Stimulated activated CD4-positive, alpha-beta T cell treated with anti-CD3 and anti-CD28 coated beads, TNF-alpha, amount 100 ng/mL, for 1 hour (primary cell): ENCODE measurements at places on chromosomes 1 and 21.

DNA sequence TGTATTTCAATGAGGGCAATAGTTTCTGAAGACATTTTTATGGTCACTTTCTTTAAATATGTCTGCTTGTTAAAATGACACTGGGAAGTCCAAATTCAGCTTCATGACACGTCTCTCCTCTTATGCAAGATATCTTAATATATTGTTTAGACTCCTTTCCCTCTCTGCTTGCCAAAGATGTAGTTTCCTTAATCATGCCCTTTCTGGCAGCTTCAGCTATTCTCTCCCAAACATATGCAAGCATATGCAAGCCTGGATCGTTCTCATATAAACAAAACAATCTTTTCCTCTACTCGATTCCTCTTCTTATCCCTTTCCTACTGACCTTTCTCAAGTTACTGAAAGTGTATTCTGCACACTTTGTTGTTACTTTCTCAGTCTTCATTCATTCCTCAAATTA is 372.2 kb downstream of the PTBP2 start:
- DNase-seq: no peak

DNA sequence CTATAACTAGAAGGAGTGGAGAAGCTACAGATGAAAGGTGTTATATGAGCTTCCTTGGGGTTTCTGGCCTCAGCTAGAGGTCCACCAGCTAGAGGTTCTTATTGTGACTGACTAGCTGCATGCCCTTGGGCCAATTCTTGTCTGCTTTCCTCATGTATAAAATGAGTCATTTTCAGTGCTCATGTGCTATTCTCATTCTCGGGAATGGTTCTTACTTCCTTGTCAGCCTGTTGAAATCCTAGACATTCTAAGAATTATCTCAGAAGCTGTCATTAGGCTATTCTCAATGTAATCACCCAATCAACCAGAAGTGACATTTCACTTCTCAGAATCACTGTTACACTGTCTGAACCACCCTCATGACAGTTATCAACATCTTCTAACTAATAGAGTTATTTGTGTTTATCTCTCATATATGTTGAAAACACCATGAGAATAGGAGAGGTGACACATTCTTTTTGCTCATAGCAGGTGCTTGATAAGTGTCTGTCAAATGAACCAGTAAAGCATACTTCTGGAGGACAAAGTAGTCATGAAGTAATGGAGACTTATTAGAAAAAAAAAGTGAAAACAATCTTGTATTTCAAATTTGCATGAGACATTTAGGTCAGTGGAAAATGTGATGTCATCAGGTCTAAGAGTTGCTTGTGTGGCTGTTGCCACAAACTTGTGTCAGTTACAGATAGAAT is 122.8 kb upstream of the IVNS1ABP start:
- no peak for DNase-seq

DNA sequence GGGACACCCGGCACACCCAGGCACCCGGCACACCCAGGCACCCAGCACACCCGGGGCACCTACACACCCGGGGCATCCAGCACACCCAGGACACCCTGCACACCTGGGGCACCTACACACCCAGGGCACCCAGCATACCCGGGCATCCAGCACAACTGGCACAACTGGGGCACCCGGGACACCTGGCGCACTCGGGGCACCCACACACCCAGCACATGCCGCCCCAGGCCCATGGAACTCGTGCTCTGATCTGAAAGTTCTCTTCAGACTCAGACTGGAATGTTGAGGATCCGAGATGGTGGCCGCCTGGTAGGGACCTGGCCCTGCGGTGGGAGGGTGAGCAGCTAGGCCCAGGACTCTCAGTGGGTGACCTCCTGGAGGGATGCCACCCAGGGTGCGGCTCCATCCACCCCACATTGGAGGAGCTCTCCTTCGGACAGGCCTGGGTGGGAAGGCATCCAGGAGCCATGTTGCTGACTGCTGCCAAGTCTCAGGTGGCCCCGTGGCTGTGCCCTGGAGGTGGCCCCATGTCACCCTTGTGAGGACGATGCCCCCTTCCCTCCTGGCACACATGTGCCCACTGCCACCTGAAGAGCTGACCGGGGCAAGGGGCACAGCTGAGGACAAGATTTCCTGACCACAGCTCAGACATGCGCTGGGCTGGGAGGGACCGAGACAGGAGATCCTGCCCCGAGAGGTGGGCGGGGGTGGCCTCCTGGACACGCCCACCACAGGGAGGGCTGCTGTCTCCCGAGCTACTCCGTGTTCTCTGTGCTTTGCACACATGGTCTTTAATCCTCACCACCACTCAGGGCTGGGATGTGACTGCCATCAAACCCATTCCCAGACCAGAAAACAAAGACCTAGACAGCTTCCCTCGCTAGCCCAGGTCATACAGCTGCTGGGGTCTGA is 37.0 kb downstream of the UBE2G2 start:
- DNase-seq: no peak

DNA sequence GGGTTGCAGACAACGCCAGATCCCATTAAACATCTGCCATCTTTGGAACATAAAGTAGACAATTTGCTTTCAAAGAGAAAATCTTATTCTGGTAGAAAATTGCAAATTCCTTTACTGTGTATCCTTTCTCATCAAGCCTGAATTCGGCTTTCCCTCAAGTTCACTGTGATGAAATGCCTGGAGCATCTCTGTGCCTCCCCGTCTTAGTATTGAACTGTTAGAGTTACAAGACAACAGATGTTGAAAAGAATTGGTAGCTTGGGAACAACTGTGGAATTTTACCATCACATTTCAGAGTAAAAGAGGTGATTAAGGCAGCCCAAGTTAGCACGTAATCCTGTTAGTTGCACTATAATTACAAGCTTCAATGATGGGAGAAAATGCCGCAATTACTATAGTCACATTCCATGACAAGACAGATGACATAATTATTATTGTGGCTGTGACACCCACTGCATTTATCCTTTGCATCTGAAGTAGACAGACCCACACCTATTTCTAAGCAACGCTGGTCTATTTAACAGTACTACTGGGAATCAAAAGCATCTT is 54.4 kb upstream of the B3GALNT2 start:
- DNase-seq: no peak

GRCh38 chr1:82226186-82226505 is 425.4 kb downstream of the ADGRL2 start:
- no peak for DNase-seq

DNA sequence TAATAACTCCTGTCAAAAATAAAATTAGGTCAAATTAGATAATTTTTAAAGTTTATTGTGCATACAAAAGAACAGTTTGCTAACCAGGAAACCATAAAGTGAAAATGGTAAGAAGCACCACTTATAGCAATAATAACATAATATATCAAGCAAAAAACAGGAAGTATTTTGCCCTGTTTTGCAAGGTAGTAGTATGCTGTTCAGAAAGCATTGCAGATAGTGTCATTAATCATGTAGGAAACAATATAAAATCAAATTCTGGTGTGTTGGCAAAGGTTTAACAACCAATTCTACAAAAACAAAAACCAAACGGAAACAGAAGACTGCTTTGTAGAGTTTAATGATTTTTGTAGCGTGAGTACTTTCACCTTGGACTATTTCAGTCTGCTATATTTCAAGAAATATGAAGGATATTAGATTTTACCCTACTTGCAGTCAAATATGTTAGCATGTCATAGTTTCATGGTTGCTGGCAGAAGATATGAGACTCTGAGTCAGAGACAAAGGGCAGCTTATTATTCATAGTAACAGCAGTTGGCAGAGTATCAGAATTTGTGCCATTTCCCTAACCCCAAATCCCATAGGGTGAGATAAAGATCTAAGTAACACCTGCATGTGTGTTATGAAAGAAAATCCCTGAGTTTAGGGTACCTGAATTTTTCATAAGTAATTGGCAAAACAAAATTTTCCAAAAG is 729.0 kb upstream of the BRINP3 start:
- DNase-seq: no peak

GRCh38 chr1:223046011-223046410 is 97.0 kb downstream of the TLR5 start:
- no peak for DNase-seq

DNA sequence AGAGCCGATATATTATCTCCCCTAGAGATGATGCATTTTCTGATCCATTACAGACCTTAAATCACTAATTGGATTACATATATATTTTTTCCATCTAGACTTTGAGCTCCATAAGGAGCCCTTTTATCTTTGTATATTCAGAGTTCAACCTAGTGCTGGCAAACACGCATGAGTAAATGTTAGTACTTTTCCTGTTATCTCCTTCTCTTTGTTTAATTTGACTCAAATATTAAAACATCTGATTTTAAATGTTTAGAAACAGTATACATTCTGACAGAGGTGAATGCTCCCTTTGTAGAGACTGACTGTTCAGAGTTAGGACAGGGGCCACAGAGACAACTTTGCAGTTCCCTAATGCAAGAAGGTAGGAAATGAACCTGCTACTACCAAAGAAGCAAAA is 37.1 kb downstream of the EIF2B3 start:
- DNase-seq: no peak

DNA sequence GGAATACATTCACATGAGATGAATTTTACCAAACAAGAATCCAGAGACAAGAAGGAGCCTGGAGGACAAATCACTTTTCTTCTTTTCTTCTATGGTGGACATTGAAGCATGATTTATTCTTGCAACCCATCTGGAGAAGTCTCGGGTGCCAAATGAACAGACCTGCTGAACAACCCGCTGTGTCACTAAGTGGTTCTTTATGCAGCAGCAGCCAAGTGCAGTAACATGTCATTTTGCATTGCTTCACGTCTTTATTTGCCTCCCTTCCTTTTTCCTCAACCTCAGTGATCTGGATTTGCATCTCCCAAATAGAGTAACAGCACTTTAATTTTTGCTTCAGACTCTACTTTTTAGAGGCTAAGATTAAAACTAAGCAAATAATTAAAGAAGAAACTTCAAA is 50.0 kb upstream of the TENT5C start:
- no peak for DNase-seq

- DNase-seq: no peak
These were observed 3.6 kb upstream of the VSIG8 start for GRCh38 chr1:159866066-159866465.

GRCh38 chr1:176648556-176648955 is 185.6 kb downstream of the PAPPA2 start:
- no peak for DNase-seq

DNA sequence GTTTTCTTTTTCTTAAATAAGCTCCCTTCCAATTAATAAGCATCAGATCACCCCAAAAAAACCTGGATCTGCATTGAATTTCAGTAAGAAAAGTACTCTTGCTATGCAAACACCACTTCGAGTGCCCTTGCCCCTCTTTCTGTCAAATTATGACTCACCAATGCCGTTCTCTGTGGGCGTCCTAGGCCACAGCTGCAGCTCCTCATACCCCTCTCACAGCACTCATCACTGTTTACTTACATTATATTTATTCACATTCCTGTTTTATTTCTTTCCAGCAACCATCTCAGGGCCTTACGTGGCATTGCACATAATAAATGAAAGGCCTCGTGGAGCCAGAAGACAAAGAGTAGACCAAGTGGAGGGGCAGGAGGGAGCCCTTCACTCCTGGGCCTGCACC is 99.1 kb upstream of the CTTNBP2NL start:
- no peak for DNase-seq

DNA sequence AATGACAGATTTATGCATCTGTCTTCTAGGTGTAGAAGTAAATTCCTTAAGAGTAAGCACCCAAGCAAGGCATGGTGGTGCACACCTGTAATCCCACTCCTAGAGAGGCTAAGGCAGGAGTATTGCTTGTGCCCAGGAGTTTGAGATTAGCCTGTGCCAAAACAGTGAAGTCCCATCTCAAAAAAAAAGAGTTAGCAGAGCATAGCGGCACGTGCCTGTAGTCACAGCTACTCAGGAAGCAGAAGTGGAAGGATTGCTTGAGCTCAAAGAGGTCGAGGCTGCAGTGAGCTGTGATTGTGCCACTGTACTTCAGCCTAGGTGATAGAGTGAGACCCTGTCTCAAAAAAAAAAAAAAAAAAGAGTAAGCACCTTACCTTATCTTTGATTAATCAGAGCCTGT is 15.1 kb upstream of the TIPRL start:
- no peak for DNase-seq

DNA sequence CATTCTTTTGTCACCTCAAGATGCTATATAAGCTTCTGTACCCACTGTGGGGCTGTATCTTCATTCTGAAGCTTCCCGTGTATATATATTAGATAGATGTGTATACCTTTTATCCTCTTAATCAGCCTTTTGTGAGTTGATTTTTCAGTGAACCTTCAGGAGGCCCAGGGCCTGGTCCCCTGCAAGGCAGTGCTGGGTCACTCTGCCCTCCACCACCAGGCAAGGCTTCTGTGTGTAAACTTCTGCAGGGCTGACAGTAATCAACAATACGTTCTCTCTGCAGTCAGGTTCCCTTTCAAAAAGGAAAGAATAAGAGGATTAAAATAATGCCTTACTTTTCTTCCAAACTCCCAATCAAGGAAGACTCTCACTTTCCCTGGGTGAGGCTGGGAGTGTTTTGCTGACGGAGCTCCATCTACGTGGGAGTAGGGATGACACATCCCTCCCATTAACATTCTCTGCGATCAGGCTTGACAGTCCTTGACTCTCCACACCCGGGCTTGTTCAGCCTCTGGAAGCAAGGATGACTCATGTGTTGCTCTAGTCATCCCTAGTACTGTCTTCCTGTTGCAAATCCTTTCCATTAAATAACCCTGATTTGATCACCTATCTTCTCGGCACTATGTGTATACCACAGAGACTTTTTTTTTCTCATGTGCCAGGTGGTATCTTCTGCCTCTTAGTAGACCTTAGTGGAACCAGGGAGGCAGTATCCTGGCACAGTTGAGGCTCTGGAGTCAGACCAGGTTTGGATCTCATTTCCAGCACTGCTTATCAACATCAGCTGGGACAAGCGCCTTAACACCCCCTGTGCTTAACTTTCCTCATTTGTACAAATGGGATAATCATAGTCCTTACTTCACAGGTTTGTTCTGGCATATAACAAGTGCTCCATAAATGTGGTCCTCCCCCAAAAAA is 70.3 kb upstream of the KCNK1 start:
- DNase-seq: no peak

DNA sequence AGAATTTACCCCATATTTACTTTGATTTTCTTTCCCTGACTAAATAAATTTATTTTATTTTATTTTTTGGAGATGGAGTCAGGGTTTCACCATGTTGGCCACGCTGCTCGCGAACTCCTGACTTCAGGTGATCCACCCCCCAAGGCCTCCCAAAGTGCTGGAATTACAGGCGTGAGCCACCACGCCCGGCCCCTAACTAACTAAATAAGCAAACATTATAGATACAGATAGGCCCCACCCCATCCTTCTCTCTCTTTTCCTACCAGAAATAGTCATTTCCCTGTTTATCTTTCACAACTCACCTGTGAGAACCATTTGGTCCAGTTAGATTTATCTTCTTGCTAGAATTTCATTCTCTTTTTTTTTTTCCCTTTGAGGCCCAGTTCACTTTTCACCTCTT is 167.3 kb downstream of the DISC1 start:
- no peak for DNase-seq

GRCh38 chr1:27638047-27638734 is 3.2 kb upstream of the FGR start:
- DNase-seq: no peak
